Activated CD4-positive, alpha-beta memory T cell treated with anti-CD3 and anti-CD28 coated beads for 36 hours (primary cell): ENCODE measurements at places on chromosomes 13 and 19.

DNA sequence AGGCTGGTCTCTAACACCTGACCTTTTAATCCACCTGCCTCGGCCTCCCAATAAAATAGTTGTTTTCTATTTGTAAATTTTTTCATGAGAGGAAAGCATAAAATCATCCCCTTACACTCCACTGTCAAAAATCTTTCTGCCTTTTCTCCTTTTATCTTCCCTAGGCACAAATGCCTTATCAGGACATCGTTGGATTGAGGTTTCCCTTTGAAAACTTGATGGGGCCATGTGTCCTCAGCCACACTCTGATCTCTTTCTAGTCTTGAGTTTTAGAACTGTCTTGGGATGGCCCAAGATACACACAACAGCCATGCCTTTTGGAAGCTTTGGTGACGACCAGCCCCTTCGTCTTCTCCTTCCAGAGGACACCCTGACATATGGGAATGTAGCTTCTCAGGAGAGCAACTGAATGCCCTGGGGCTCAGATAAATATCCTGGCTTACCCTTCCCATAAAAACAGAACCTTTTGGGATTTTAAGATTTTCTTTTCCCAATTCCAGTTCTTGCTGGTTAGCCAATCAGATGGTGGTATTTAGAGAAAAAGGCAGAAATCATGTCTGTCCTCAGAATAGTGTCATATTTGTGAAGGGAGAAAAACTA, 112.4 kb downstream of the ZNF429 start:
- no peak for DNase-seq

- no peak for DNase-seq
Observed at GRCh38 chr19:34943861-34944573, 17.3 kb downstream of the ZNF30 start.

GRCh38 chr19:34475026-34475974, 6.3 kb upstream of the WTIP start:
- DNase-seq = peak; percentile 62

DNA sequence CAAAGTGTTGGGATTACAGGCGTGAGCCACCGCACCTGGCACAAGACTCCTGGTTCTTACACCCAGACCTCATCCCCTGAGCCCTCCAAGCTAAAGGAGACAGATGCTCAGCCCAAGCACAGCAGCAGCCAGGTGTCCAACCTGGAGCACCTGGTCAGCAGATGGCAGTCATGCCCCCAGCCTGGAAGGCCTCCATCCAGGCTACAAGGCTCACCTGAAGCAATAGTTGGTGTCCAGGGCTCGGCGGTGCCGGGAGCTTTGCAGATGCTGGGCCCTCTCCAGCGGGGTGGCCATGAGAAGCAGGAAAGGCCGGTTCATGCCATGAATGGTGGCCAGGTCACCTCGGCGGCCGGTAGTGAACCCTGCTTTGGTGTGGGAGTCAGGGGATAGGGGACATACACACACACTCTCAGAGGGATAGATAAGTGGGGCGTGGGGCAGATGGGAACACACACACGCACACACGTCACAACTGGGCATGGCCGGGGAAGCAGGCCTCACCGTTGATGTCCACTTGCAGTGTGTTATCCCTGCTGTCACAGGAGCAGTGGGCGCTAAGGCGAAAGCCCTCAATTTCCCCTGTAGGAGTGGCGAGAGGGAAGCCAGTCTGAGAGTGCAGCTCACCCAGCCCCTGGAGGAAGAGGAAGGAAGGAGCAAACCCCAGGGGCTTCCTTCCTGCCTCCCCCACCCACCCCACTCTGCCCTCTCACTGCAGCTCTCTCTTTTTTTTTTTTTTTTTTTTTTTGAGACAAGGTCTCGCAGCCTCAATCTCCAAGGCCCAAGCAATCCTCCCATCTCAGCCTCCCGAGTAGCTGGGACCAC, 11.8 kb downstream of the TGFB1 start:
- DNase-seq = no peak

- no peak for DNase-seq
Observed at GRCh38 chr13:104900191-104900817, 1635.2 kb downstream of the EFNB2 start.

GRCh38 chr19:46839752-46840497, 10.7 kb downstream of the AP2S1 start:
- no peak for DNase-seq

DNA sequence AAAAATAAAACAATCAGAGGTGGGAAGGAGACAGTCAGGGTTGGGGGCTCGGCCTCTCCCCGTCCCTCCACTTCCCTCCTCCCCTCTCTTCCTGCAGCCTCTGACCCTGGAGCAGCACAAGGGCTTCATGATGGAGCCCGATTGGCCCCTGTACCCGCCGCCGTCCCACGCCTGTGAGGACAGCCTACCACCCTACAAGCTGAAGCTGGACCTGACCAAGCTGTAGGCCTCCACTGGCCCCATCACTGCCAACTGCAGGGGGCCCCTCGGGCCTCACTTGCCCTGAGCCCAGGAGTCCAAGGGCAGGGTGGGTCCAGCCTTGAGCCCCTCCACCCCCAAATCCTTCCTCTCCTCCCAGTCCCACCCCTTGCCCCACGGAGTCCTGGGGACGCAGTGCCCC, 7.6 kb downstream of the TMEM59L start:
- DNase-seq = no peak

GRCh38 chr19:1161716-1162115, 12.4 kb downstream of the SBNO2 start:
- DNase-seq = no peak

DNA sequence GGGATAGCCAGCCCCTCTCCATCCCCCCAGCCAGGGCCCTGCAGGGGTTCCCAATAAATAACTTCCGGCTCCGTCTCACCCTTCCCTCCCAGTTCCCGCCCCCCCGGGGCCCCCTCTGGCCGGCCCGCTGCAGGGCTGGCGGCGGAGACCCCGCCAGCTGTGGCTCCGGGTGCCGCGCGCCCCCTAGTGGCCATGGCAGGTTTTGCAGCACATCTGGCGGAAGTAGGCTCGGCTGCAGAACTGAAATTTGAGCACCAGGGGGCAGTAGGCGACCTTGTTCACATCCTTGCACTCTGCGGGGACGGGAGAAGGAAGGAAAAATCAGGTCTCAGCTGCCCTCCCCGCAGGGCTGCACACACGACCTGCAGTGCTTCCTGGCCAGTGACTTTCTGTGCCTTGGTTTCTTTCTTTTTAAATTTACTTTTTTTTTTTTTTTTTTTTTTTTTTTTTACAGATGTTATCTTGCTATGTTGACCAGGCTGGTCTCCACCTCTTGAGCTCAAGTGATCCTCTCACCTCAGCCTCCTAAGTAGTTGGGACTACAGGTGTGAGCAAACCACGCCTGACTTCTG, 3.6 kb upstream of the MYO1F start:
- peak; percentile 90 for DNase-seq

- DNase-seq = peak; percentile 30
Observed at GRCh38 chr19:46618670-46619231, 6.1 kb downstream of the PTGIR start.

GRCh38 chr13:56893843-56894242, 246.9 kb upstream of the PRR20A start:
- DNase-seq = no peak

- no peak for DNase-seq
Observed at GRCh38 chr19:50551034-50551714, 17.1 kb downstream of the LRRC4B start.

DNA sequence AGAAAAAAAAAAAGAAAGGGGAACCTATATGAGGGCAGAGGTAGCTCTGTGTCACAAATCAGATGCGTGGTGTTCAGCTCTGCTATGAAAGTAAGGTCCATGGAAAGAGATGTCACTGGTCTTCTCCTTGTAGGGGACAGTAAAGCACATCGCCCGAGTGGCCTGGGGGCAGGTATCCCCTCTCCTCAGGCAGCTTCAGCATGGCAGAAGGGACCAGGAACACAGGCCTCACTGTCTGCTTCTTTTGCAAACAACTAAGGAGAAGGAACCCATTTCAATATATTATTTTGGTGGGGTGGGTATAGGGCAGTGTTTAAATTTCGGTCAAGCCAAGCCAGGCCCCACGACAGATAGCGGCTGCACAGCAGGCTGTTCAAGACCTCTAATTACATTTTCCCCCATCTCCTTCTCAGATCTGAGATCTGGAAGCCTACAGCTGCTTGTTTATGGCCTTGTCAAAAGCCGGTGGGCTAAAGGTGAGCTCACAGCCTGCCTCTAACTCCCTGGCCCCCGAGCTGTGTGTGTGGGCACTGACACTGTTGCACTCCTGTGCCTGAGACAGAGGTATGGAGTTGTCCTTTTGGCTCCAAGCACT, 72.8 kb downstream of the HSPH1 start:
- DNase-seq = no peak

- DNase-seq = peak; percentile 66
Observed at GRCh38 chr19:41774515-41774980, 19.2 kb downstream of the CEACAM6 start.

- DNase-seq = no peak
Observed at GRCh38 chr13:73074014-73074413, 15.2 kb downstream of the KLF5 start.

DNA sequence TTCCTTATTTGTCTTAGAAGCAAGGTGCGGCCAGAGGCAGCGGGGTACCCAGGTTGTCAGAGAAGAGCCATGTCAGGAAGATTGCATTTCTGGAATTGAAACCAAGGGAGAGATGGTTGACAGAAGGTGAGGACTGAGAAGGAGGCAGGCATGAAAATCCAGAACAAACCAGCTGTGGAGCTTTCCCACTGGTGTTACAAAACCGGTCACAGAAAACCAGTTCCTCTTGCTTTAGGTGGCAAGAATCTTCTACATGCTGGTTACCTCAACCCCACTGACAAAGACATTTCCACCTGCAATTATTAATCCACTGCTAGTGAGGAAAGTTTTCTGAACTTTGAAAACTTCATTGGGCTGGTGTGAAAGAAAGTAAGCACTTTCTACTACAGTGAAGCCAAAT, 64.0 kb upstream of the MED4 start:
- no peak for DNase-seq

GRCh38 chr19:2967972-2968371, 9.4 kb upstream of the TLE6 start:
- DNase-seq = no peak

GRCh38 chr13:32330441-32330840, 15.1 kb downstream of the BRCA2 start:
- DNase-seq = no peak

DNA sequence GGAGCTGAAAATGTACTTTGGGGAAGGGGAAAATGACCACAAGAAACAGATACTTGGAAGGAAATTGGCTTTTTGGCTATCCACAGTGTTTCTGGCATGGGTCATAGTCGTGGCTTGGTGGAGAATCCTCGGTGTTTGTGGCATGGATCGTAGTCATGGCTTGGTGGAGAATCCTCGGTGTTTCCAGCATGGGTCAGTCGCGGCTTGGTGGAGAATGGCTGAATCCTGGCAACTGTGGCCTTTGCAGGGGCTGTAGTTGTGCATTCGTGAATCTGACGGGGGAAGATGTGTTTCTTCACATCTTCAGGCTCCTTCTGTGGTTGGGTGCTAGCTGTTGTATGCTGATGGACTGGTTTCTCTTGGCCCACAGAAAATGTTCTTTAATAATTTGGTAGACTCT, 61.7 kb upstream of the MCF2L start:
- DNase-seq = no peak

DNA sequence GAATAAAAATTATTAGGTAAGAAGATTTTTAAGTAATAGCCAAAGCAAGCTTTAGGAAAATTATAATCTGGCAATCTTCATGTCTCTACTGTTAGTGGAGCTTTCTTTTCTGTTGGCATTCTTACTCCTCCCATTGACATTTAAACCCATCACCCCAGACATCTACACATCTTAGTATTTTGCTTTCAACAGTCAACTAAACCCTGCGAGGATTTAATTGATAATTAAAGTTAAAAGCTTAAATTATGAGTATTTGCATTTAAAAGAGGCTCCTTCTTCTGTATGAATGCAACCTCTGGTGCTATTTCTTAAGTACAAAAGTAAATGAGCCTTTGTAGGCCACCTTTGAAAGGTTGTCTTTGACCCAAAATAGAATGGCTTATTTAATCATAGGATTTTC, 148.1 kb downstream of the DACH1 start:
- DNase-seq = no peak

DNA sequence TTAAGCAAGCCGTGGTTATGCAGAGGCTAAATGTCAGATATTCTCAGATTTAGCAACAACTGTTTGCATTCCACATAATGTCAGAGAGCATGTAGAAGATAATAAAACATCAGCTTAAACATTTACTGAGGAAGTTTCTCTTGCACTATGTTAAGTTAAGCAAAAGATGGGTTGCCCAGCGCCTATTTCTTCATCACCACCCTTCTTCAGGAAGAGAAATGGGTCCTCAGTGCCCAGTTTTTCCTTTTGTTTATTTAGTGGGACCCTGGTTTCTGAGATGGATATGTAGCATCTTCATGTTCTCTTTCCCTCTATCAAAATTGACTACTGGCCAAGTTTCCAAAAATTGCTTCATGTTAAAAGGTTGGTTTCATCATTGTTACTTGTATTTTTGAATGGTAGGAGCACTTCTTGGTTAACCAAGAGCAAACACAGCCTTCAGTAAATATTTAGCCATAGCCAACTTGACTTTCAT, 356.8 kb downstream of the RFC3 start:
- DNase-seq = no peak

GRCh38 chr13:32878163-32878562, 138.1 kb upstream of the KL start:
- no peak for DNase-seq

GRCh38 chr19:2582984-2583956, 107.3 kb downstream of the GADD45B start:
- DNase-seq = no peak

- DNase-seq = no peak
Observed at GRCh38 chr19:19487950-19488874, 27.1 kb downstream of the TSSK6 start.

GRCh38 chr13:114204894-114205293, 25.8 kb downstream of the CFAP97D2 start:
- DNase-seq = no peak

GRCh38 chr19:8459520-8460270, 14.9 kb downstream of the HNRNPM start:
- DNase-seq = no peak

DNA sequence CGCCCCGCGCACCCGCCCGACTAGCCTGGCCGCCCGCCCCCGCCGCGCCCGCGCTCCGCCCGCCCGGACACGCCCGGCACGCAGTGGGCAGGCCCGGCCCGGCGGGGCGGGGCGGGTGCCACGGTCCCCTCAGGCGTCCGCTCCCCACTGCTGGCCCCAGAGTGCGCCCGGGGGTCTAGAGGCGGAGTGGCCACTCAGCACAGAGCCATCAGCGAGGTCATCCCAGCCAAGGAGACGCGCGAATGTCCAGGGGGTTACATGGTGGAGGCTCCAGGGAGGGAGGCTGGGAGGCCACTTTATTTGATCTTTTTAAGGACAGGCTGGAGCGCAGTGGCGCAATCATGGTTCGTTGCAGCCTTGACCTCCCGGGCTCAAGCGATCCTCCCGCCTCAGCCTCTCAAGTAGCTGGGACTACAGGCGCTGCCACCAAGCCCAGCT, 236 bp upstream of the TINCR start:
- no peak for DNase-seq

- DNase-seq = peak; percentile 9
Observed at GRCh38 chr19:44142059-44142433, 692 bp downstream of the ZNF234 start.

GRCh38 chr13:99959540-99960230, 11.9 kb downstream of the ZIC5 start:
- no peak for DNase-seq
